ENCODE measurements at places on chromosomes 3 and 15.

DNA sequence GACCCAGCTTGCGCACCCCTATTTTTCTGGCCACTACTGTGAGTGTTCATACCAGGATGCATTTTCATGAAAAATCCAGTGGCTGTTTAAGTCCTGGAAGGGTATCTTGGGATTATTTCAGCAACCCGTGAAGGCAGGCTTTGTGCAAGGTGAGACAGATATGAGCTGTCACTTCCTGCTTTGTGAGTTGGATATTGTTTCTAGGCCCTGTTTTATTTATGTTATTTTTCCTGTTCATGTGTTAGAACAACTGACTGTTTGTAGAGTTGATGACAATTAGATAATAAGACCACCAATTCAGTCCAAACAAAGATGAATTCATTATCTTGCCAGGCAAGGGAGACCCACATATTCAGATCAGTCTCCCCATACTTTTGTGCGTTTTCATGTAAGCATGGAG lies 42.5 kb downstream of the ZBTB38 start:
- DNase-seq, result no peak

GRCh38 chr3:135990903-135991302 lies 25.4 kb downstream of the PPP2R3A start:
- DNase-seq, result no peak

DNA sequence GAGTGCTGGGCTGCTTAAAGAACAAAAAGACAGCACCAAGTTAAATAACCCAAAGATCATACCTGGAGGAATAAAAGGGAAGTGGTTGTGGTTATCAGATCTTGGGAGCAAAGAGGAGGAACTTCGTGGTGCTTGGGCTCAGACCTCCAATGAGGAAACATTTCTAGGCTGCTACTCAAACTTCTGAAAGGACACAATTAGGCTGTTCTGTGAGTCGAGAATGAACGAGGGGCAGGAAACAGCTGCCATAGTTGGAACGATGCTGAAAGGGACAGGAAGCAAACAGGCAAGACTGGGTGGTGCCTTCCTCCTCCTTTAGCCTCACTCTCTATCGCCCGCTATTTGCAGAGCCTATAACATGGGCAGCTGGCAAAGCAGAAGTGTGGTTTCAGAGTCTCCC lies 276.3 kb upstream of the ARRDC4 start:
- no peak for DNase-seq

DNA sequence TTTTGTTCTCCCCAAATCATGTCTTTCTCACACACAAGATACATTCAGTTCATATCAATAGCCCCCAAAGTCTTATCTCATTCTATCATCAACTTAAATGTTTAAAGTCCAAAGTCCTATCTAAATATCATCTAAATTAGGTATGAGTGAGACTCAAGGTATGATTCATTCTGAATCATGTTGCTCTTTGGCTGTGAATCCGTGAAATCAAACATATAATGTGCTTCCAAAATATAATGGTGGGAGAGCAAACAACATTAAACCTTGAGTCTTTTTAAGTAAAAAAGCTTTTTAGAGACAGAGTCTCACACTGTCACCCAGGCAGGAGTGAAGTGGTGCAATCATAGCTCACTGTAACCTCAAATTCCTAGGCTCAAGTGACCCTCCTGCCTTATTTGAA lies 139.1 kb downstream of the SAMMSON start:
- DNase-seq, result no peak

DNA sequence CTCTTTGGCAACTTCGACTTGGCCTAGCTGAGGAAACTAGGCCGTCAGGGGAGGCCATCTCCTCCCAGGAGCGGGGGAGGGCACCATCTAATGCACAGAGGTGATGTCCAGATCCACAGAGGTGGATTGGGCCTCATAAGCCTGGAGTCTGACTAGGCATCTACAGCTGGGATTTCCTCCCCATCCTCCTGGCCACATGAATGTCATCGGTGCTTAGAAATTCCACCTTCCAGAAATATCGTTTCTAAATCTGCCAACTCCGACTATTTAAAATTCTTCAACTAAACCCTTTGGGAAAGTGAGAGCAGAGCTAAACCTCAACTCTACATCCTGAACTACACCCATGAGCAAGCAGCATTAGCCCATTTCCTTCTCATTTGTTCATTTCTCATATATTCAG lies 118.7 kb downstream of the WNT5A start:
- DNase-seq, result no peak

DNA sequence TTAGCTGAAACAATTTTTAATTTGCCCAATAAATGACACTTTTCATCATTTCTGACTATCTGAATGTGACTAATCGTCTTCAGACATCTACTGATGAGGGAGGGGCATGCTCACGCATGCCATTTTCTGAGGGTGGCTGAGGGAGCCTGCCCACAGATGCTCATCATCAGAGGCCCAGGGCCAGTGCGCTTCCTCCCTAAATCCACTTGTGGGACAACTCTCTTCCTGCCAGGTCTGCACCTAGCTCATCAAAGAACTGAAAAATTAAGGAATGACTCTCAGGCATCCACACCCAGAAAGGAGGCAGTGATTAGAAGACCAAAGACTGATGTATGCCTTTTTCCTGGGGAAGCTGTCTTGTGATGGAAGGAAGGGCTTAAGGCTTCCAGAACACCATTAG lies 22.8 kb downstream of the RTP3 start:
- DNase-seq, result no peak

- no peak for DNase-seq
Observed at GRCh38 chr3:157101486-157101885, 58.5 kb downstream of the CCNL1 start.

- no peak for DNase-seq
Observed at GRCh38 chr15:67276666-67277065, 22.1 kb downstream of the IQCH start.

DNA sequence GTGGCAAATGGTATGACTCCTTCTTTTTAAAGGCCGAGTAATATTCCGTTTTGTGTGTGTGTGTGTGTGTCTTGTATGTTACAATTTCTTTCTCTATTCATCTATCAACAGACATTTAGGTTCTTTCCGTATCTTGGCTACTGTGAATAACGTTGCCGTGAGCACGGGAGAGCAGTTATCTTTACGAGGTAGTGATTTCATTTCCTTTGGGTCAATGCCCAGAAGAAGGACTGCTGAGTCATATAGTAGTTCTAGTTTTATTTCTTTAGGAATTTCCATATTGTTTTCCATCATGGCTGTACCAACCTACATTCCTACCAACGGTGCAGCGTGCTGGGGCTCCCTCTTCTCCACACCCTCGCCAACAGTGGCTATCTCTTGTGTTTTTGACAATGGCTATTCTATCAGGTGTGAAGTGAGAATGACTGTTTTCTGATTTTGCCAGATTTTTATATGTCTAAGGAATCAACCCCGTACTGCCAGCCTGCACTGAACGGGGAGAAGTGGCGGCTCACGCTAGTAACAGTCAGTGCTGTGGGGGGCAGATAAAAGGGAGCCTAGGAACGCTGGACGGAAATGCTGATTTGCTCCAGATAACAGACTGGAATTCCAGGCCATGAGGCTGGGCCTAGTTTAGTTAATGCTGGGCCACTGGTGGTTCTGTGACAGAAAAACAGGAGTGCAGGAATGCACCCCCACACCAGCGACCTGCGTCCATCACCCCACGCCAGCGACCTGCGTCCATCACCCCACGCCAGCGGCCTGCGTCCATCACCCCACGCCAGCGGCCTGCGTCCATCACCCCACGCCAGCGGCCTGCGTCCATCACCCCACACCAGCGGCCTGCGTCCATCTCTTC lies 168.1 kb downstream of the XXYLT1 start:
- no peak for DNase-seq

DNA sequence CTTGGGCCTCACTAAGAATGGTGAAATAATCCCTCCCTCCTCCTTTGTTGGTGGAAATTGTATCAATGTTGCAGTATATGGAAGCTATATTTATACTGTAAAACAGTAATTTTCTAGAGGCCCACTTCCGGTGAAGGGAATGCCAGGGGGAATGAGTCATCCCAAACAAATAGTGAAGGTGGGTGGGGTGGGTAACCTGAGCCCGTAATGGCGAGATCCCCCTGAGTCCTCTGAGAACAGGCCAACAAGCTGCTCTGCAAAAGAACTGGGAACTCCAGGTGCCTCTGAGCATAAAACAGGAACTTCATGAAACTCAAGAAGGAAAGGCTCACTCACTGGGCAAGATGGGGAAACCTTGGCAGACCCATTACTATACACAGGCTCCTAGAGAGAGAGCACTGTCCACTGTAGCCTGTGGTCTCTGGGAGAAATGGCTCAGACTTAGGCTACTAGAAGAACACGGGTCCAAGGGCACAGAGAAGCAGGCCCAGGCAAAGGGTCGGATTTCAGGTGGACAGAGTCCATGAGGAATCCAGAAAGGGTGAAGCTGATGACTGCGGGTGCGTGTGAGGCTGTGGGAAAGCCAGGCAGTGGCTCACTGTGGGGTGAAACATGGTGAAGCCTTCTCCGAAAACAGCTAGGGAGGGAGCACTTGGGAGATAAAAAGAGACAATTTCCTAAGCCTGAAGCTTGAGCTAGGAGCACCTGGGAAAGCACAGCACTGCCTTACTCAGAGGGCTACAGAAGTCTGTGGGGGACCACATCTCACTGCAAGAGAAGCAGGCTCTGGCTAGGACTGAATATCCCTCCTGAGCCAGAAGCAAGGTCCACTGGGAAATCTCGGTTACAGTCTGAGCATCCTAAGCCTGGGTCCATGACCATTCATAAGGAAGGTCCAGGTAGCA lies 19.8 kb downstream of the LARP6 start:
- DNase-seq, result no peak

- DNase-seq, result no peak
Observed at GRCh38 chr15:73369154-73369694, 466 bp upstream of the HCN4 start.

GRCh38 chr15:61702224-61703020 lies 357.8 kb downstream of the VPS13C start:
- no peak for DNase-seq

GRCh38 chr3:183460081-183461055 lies 31.9 kb upstream of the MCF2L2 start:
- DNase-seq, result no peak

GRCh38 chr3:70256566-70256965 lies 55.9 kb downstream of the MDFIC2 start:
- no peak for DNase-seq

- no peak for DNase-seq
Observed at GRCh38 chr3:141272906-141273662, 41.5 kb downstream of the PXYLP1 start.

DNA sequence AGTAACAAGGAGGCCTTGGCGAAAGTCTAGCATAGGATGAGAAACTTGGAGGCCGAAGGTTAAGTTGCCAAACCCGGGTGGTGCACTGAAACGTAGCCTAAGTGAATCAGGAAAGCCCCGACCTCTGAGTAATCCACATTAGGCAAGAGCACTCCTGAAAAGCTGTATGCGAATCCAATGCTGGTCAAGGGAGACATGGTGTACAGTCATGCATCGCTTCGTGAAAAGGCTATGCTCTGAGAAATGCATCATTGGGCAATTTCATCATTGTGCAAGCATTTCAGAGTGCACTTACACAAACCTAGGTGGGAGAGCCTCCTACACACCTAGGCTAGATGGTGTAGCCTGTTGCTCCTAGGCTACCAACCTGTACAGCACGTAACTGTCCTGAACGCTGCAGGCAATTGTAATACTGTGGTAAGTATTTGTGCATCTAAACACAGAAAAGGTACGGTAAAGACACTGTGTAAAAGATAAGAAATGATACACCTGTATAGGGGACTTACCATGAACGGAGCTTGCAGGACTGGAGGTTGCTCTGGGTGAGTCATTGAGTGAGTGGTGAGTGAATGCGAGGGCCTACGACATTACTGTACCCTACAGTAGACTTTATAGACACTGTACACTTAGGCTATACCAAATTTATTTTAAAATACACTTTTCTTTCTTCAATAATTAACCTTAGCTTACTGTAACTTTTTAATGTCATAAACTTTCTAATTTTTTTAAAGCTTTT lies 222.5 kb downstream of the SHQ1 start:
- no peak for DNase-seq

GRCh38 chr3:14525685-14526631 lies 14.2 kb downstream of the GRIP2 start:
- no peak for DNase-seq

GRCh38 chr15:90419738-90420406 lies 31.8 kb downstream of the IQGAP1 start:
- DNase-seq, result no peak

GRCh38 chr3:13518516-13518953 lies 30.4 kb upstream of the FBLN2 start:
- no peak for DNase-seq

DNA sequence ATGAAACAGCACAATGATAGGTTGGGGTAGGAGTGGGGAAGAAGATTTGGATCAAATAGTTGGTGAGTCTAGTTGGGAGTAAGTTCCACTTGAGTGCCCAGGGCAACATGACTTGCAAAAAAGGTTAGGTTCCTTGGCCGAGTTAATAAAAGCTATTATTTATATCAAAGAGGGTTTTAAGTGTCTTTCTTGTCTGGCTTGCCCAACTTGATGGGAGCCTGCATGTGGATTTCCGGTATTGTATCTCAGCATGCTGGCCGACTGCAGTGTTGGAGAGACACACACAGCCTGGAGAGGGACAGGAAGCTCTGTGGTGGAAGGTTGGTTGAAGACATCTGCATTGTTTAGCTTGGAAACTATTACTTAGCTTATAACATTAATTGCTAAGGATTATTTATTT lies 449.5 kb upstream of the TBL1XR1 start:
- no peak for DNase-seq

DNA sequence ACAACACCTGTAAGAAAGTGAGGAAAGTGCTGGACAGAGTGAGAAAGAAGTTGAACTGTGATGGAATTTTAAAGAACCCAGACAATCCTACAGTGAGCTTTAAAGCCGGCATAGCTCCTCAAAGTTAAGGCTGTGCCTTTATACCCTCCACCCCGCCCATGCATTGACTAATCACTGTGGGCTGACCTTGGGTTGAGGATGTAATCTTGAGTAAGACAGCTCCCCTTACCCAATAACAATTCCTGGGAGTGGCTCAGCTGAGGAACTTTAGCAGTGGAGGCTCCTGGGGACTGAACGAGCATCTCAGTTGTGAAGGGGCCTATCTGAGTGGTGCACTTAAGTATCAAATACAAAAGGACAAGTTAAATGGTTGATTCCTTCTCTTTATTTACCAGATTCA lies 35.7 kb upstream of the ZNF770 start:
- no peak for DNase-seq

DNA sequence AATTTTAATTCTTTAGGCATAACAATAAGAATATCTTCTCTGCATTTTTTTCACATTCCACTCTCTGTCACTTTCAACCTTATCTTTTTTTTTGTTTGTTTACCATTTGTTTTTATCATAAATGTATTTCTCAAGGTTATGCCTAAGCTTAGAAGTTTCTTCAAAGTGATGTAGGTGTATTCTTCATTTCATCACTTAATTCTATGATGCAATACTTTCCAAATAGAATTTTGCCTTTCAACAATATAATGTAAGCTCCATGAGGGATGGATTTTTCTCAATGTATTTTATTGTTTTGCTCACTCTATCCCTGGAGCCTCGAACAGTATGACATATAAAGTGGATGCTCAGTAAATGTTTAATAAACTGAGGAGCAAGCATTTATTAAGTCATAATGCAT lies 444.9 kb downstream of the EPHA6 start:
- no peak for DNase-seq

GRCh38 chr3:129059311-129059958 lies 1.1 kb upstream of the GP9 start:
- DNase-seq, result no peak

Data from progenitor cell of endocrine pancreas (in vitro differentiated cells).